ENCODE measurements at places on chromosomes 12 and 14.

GRCh38 chr12:10408842-10409241, 715 bp downstream of the KLRC4 start:
- no peak for DNase-seq

- no peak for DNase-seq
These were observed 149.3 kb upstream of the LRFN5 start for GRCh38 chr14:41457393-41457792.

- DNase-seq = no peak
These were observed 49.7 kb downstream of the FAM222A start for GRCh38 chr12:109763201-109763841.

GRCh38 chr12:104569346-104570173, 112.8 kb downstream of the CHST11 start:
- no peak for DNase-seq

- no peak for DNase-seq
These were observed 16.6 kb downstream of the FBRSL1 start for GRCh38 chr12:132506328-132507160.

- no peak for DNase-seq
These were observed at the start of gene ADCY4 for GRCh38 chr14:24334431-24335291. Gene ADCY4, minus strand, starts transcription at chr14:24335071. Its CDS starts 419 bp downstream, at chr14:24334652.

- DNase-seq = no peak
These were observed 17.8 kb upstream of the RPS6KA5 start for GRCh38 chr14:91078095-91078737.

- no peak for DNase-seq
These were observed 2.2 kb upstream of the DRAM1 start for GRCh38 chr12:101875162-101875561.

GRCh38 chr12:40583743-40584142, 108.5 kb upstream of the CNTN1 start:
- no peak for DNase-seq

DNA sequence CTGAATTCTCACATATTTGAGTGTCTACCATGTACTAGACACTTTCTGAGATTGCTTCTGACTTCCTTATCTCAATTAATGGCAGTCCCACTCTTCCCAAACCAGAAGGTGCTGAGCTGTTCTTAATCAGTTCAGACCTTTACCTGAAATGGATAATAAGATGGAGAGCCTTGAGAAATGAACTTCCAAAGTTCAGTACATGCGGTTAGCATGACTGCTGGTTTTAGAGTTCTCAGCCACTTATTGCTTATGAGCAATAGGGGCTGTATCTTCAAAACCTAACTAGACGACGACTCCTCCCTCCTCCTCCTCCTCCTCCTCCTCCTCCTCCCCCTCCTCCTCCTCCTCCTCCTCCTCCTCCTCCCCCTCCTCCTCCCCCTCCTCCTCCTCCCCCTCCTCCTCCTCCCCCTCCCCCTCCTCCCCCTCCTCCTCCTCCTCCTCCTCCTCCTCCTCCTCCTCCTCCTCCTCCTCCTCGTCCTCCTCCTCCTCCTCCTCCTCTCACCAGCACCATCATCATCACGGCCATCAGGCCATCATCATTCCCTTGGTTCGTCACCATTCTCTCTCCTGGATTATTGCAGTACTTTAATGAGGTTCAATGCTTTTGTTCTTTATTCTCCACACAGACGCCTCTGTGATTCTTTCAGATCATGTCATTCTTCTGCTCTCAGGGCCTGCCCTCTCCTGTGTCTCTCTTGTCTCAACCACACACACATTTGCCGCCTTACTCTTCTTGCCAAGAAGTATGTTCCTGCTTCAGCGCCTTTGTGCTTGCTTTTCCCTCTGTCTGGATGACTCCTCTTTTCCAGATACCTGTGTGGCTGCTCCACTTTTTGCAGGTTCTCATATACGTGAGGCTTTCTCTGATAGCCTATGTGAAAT, 2.7 kb downstream of the PCNX1 start:
- DNase-seq = no peak

- no peak for DNase-seq
These were observed 14.9 kb downstream of the ITGA7 start for GRCh38 chr12:55692631-55693322.

GRCh38 chr12:116939734-116940133, 29.0 kb downstream of the FBXW8 start:
- DNase-seq = no peak

DNA sequence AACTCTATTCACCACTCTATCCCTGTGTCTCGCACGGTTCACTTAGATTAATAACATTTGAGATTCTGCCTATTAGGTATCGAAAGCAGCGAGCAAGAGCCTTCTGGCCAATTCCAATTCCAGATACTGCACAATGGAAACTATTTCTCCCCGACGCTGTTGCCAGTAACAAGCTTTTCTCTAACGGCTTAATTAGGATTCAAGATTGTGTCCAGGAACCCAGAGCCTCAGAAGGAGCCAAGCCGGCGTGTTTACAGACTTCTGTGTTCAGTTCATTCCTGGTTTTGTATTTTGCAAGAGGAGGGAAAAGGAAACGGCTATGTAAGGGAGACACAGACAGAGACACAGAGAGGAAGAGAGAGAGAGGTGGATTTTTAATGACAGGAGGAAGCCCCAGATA, 185.6 kb downstream of the DICER1 start:
- no peak for DNase-seq

DNA sequence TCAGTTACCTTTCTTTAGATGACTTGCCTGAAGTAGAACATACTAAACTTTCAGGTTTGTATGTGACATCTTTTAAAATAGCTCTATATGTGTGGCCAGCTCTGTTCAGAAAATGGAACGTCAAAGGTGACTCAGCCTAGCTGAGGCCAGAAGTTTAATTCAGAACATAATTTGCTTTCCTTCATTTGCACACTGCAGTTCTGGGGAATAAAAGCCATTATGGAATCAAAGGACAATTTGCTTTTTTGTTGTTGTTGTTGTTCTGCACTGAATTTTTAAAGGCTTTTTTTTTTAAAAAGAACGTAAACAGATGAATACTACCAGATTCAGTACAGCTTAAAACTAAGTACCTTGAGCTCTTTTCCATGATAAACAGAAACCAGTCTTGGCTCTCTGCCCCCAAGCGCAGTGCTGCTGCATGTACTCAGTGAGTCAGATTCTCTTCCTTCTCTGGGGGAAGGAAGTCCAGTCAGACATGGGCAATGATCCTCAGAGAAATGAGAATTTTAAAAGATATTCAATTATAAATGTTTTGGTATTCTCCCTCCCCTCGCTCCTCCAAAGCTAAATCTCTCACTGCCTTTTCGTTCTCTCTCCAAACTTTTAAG, 644.2 kb downstream of the NOVA1 start:
- no peak for DNase-seq

All from NCI-H2081 treated with DMSO at 0.1 percent for 48 hours (cell line).